Cardiac septum (tissue), 1 donor: ENCODE measurements at places on chromosomes 2 and 18. TPM values are rescaled to one million over a fixed set of nuclear protein-coding genes. Genes with fewer than 3 reads are reported as not detected.

DNA sequence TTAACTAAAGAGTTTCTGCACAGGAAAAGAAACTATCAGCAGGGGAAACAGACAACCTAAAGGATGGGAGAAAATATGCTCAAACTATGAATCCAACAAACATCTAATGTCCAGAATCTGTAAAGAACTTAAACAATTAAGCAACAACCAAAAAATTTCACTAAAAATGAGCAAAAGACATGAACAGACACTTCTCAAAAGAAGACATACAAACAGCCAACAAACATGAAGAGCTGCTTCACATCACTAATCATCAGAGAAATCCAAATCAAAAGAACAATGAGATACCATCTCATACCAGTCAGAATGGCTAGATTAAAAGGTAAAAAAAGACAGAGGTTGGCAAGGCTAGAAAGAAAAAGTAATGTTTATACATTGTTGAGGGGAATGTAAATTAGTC, 8.8 kb upstream of the GULP1 start:
- no peak for DNase-seq

Gene SNORC
- total RNA-seq: 1.1 TPM

Gene CPO
- not detected for total RNA-seq

GRCh38 chr2:181762848-181763247, 82.5 kb upstream of the NEUROD1 start:
- no peak for DNase-seq
